ENCODE measurements at places on chromosomes 6 and 20.

DNA sequence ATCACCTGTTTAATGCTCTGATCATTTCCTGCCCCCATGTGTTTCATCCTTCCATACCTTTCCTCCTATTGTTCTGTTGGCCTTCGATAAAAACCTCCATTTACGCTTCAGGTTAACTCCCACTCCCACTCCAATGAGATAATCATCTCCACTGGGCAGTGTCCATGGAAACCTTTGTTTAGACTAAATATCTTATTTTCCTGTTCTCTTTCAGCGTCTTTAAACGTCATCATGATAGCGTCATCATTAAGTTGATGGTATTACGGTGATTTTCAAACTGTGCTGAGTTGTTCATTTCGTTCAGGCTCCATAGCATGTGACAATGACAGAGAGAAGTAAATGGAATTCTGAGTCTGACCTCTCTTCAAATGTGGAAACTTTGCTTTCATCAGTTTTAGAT, 970.5 kb upstream of the SLC35B3 start:
- no peak for DNase-seq

GRCh38 chr6:126051791-126052190, 65.5 kb downstream of the TRMT11 start:
- DNase-seq = no peak

DNA sequence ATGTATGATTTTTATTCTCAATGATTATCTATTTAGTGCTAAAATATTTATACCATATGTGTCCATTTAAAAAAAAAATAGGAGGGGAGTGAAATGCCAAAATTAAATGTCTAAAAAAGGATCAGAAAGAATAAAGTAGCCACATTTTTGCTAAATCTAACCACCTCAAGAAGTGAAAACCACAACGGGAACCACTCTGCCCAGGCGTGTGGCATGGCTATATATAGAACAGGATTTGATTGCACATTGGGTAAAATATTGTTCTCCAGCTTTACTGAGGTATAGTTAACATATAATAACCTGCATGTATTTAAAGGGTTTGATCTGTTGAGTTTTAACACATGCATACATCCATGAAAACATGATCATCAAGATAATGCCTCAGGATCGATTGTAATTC, 19.0 kb upstream of the AFDN start:
- DNase-seq = no peak

- DNase-seq = peak; percentile 56
These were observed 615 bp upstream of the NTSR1 start for GRCh38 chr20:62707921-62708521.

GRCh38 chr6:2221726-2222274, 23.6 kb downstream of the GMDS start:
- no peak for DNase-seq

GRCh38 chr6:85062884-85063283, 298.5 kb upstream of the TBX18 start:
- no peak for DNase-seq

DNA sequence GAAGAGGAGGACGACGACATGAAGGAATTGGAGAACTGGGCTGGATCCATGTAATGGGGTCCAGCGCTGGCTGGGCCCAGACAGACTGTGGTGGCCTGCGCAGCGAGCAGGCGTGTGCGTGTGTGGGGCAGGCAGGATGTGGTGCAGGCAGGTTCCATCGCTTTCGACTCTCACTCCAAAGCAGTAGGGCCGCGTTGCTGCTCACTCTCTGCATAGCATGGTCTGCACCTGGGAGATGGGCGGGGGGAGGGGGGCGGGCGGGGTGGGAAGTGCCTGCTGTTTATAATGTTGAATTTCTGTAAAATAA, 42.3 kb downstream of the CHMP4B start:
- DNase-seq = no peak

GRCh38 chr6:69487688-69488087, 309.1 kb downstream of the LMBRD1 start:
- no peak for DNase-seq

DNA sequence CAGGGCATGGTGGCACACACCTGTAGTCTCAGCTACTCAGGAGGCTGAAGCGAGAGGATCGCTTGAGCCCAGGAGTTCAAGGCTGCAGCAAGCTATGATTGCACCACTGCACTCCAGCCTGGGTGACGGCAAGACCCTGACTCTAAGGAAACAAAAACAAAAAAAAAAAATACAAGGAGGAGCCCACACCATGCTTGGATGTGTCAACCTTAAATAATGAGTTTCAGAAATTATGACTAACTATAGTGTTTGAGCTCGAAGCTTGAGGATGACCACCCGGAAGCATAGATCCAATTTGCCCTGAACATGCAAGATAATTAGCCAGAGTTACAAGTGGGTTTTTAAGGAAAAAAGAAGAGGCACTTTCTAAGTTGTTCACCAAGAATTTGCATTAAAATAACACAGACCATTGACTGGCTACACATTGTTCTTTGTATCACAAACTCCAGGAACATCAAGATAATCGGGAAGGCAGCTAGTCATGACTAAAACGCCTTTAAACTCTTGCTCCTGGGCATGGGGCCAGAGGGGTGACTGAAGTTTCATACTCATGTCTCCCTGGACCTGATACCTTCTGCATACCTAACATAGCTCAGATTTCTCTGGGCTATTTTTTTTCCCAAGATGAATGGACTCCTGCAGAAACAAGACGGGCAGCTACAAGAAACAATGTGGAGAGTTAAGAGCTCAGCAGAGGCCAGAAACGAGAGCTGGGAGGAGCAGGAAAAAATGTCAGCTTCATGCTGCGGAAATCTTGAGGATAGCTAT, 289.6 kb downstream of the PREX1 start:
- DNase-seq = peak; percentile 90

GRCh38 chr20:42485556-42485955, 704.1 kb downstream of the PTPRT start:
- no peak for DNase-seq

- DNase-seq = no peak
These were observed 8.7 kb upstream of the OSER1 start for GRCh38 chr20:44219170-44219730.

GRCh38 chr6:79735183-79735582, 104.1 kb downstream of the SH3BGRL2 start:
- DNase-seq = no peak

DNA sequence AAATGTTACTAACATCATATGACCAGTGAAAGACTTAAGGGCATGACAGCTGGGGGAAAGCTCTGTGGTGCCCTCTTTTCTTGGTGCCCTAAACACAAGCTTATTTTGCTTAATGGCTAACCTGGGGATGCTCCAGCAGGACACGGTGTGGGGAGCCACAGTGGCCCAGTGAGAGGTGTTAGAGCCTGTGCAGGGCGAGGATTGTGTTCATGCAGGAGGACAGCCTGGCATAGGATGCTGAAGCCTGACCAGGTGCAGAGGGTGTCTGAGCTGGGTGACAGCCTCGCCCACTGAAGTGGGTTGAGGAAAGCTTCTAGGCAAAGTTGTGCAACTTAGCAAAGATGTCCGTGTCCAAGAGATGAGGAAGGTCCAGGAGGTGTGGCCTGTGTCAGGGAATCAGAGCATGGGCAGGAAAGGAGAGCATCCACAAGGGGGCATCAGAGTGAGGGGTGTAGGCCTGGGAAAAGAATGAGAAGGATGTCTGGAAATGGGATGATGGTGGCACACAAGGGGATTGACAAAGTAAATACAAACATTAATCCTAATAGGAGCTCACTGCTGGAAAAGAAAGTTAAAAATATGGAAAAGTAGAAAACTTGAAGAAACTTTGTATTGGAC, 33.9 kb downstream of the SLC17A4 start:
- no peak for DNase-seq

- no peak for DNase-seq
These were observed 8.6 kb upstream of the ADGRF5 start for GRCh38 chr6:46930331-46930730.

DNA sequence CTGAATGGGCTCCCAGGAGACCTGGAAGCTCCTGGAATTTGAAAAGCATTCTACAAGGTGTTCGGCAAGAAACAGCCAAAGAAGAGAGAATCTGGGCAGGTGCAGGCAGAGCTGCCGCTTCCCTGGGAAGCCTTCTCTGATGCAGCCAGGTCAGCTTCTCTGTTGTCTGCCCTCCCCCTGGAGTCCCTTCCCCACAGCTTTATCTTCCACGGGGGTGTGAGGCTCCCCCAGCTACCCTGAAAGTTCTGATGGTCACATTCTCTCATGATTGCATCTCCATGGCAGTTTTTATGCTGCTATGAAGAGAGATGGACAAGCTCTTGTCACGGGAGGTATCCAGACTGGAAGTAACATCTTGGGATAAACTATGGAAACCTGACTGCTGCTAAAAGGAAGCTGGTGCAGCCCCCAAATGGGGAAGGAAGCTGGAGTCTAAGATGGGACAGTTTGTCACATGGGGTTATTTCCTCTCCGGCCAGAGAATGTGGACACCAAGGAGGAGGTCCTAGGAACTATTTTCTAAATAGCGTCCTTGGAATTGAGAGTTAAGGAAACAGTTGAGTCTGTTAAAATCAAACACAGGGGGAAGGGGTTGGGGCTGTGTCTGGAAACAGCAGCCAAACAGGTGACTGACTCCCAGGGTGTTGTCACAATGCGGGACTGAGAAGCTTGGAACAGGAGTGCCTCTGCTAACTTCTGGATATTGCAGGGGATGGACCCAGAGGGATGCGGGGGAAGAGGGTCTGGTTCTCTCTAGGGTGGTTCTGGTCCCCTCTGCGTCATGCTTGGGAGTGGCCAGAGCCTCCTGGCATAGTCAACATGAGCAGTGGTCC, 91.1 kb downstream of the ASXL1 start:
- no peak for DNase-seq

GRCh38 chr6:97626671-97627441, 343.8 kb upstream of the MMS22L start:
- DNase-seq = no peak

- no peak for DNase-seq
These were observed 406.4 kb downstream of the QKI start for GRCh38 chr6:163820745-163821458.

DNA sequence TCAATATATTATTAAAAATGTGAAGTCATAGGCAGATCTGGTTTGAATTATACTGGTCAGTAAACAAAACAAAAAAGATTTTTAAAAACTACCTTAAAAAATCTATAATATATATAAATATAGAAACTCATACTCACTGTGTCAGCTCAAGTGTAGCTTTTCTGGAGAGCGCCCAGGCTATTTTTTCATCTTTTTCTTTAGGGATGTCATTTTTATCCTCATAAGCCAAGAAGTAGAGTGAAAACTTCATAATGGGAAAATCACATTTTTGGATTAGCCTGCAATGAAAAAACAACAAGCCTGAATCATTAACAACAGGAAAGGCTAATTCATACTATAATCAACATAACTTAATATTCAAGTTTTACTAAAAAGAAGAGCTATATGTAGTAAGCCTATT, 18.7 kb downstream of the GLO1 start:
- DNase-seq = no peak

DNA sequence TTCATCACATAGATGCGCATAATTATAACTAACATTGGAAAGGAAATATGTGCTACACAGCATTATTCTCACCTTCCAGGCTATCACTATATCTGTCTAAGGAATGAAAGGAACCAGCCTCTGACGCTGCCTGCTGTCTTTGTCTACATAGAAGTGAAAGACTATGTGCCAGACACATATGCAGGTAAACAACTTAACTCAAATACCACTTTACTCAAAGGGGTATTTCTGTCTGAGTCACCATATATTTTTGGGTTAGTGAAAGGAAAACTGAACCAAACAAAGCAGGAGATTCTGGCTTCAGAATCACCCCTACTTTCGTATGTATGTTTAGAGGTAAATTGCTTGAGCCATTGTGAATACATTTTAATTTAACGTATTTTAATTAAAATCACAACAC, 328.6 kb upstream of the PLCB4 start:
- no peak for DNase-seq

DNA sequence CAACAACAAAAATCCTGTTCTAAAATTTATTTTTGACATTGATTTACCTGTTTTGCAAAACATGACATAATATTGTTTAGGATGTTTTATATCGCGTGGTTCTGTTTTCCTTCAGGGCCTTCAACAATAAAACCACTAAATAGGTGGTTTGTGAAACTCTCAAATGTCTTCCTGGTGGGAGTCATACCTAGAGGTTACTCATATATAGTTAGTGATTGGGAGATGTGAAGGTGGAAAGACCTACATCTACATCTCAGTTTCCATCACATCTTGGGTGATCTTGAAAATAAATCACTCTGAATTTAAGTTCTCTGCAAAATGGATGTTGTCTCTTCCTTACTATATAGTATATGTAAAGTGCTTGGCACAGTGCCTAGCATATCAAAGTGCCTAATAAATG, 22.9 kb downstream of the C6orf62 start:
- no peak for DNase-seq
